DND-41 (cell line): ENCODE measurements at places on chromosomes 16 and 17.
A peak's percentile ranks its signal among the peaks of the same experiment; 100 is the strongest.

DNA sequence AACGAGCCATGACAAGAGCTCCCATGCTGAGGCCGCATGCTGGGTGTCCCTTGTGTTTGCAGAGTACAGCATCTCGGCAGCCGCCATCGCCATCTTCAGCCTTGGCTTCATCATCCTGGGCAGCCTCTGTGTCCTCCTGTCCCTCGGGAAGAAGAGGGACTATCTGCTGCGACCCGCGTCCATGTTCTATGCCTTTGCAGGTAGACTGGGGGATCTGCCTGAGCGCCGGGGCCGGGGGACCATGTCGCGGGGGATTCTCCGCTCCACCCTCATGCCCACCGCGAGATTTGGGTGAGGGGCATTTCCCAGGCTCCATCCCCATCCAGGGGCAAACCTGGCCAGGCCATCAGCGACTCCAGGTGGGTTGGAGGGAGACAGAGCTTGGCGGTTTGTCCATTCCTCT lies 10.7 kb downstream of the CACNG1 start:
- no peak overlapping the region for H3K27ac ChIP-seq
- no peaks in the 10 kb centered on the region for H3K4me1 ChIP-seq
- DNase-seq = no peak
- H3K4me3 ChIP-seq = no peak overlapping the region
- no peaks in the 10 kb centered on the region for H3K36me3 ChIP-seq

DNA sequence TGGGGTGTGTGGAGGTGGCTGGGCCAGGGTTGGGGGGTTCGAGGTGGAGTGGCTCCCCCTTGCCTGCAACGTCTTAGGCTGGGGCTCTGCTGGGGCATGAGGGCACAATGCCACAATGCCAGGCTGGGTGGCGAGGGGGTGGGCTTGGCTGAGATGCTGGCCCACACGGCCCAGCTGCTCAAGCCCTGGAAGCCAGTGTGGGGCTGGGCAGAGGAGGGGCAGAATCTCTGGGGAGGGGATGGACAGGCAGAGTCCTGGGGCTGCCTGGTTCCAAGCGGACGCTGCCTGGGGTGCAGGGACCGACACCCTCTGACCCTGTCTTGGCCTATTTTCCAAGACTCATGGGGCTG lies 37.5 kb upstream of the SSTR5 start:
- no peaks in the 10 kb centered on the region for H3K36me3 ChIP-seq
- no peak overlapping the region for H3K27ac ChIP-seq
- no peaks in the 10 kb centered on the region for H3K4me1 ChIP-seq
- no peak overlapping the region for H3K4me3 ChIP-seq
- no peaks in the 10 kb centered on the region for H3K27me3 ChIP-seq
- no peak for DNase-seq

- H3K36me3 ChIP-seq = no peaks in the 10 kb centered on the region
- no peak for DNase-seq
- H3K4me1 ChIP-seq = no peaks in the 10 kb centered on the region
- H3K27me3 ChIP-seq = peaks cover 6% of the 10 kb centered on the region
- H3K27ac ChIP-seq = no peak overlapping the region
These were observed 8.0 kb upstream of the WFDC1 start for GRCh38 chr16:84286578-84287240.

- H3K27me3 ChIP-seq = no peaks in the 10 kb centered on the region
- H3K4me3 ChIP-seq = no peak overlapping the region
- H3K27ac ChIP-seq = no peak overlapping the region
- peaks cover 7% of the 10 kb centered on the region for H3K4me1 ChIP-seq
- H3K36me3 ChIP-seq = no peaks in the 10 kb centered on the region
These were observed 9.0 kb downstream of the CBFA2T3 start for GRCh38 chr16:88967830-88968588.

- peaks cover 100% of the 10 kb centered on the region for H3K36me3 ChIP-seq
- no peaks in the 10 kb centered on the region for H3K4me1 ChIP-seq
- H3K27me3 ChIP-seq = no peaks in the 10 kb centered on the region
These were observed 38.0 kb downstream of the SF3B3 start for GRCh38 chr16:70561623-70562022.

- H3K4me1 ChIP-seq = peaks cover 25% of the 10 kb centered on the region
- H3K27me3 ChIP-seq = no peaks in the 10 kb centered on the region
- H3K4me3 ChIP-seq = peak overlapping the region; percentile 76
- DNase-seq = peak; percentile 37
- peaks cover 26% of the 10 kb centered on the region for H3K36me3 ChIP-seq
These were observed 674 bp downstream of the C17orf75 start for GRCh38 chr17:32341141-32341856.

DNA sequence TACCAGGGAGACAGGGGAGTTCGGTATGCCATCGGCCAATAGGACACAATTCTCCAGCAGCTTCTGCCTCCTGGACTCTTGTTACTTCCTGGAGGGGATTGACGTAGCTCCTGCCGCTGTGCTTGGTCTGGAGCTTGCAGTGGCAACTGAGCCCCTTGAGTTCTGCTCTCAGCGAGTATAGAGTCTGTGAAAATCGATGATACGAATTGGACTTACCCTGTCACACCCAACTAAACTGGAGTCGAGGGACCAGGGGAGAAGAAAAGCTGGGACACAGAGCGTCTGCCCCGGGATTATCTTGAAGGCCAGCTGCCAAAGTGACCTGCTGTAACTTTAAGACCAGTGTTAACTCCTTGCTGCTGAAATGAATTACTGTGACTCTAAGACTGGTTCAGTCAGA lies 22.2 kb downstream of the SEC14L1 start:
- peaks cover 6% of the 10 kb centered on the region; the same call in 1 of the 2 replicates for H3K36me3 ChIP-seq
- H3K4me3 ChIP-seq = no peak overlapping the region
- no peaks in the 10 kb centered on the region for H3K4me1 ChIP-seq
- DNase-seq = no peak
- H3K27ac ChIP-seq = no peak overlapping the region

DNA sequence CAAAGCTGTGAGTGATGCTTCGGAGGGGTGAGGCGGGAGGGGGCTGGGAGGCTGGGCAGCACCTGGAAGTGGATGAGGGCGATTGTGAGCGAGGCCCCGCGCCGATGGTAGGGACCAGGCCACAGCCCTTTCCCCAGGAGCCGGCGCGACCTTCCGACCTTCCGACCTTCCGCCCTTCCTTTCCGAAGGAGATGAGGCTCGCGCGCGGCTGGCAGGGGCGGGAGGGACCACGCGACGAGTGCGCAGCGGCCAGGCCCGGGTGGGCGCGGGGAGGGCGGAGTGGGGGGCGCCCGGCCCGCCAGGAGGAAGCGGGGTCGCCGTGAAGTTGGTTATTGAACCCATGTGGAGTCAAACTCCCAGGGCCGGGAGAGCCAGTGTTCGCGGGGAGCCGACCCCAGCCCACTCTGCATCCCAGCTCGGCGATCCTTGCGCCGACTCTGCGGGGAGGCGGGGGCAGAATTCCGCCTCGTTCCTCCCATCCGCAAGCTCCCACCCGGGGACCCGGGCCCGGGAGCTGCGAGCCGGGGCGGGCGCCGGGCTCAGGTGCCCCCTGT lies 56.6 kb downstream of the RAP1GAP2 start:
- H3K36me3 ChIP-seq = no peaks in the 10 kb centered on the region
- peaks cover 62% of the 10 kb centered on the region for H3K27me3 ChIP-seq
- no peak overlapping the region for H3K4me3 ChIP-seq
- no peak overlapping the region for H3K27ac ChIP-seq

- H3K36me3 ChIP-seq = no peaks in the 10 kb centered on the region
- H3K27me3 ChIP-seq = peaks cover 4% of the 10 kb centered on the region
- no peaks in the 10 kb centered on the region for H3K4me1 ChIP-seq
- H3K27ac ChIP-seq = no peak overlapping the region
- H3K4me3 ChIP-seq = no peak overlapping the region
These were observed 114.5 kb downstream of the OR1D5 start for GRCh38 chr17:2948721-2949468.

GRCh38 chr17:32485261-32486110 lies 1.3 kb upstream of the CDK5R1 start:
- peak overlapping the region; percentile 70; the same call in 1 of the 2 replicates for H3K4me3 ChIP-seq
- H3K4me1 ChIP-seq = peaks cover 28% of the 10 kb centered on the region
- H3K36me3 ChIP-seq = peaks cover 48% of the 10 kb centered on the region
- DNase-seq = no peak
- no peak overlapping the region for H3K27ac ChIP-seq
- H3K27me3 ChIP-seq = no peaks in the 10 kb centered on the region

- H3K27ac ChIP-seq = peak overlapping the region; percentile 45; the same call in 1 of the 2 replicates
- no peaks in the 10 kb centered on the region for H3K36me3 ChIP-seq
- DNase-seq = peak; percentile 20
- peaks cover 16% of the 10 kb centered on the region for H3K4me1 ChIP-seq
These were observed 194.1 kb upstream of the GSE1 start for GRCh38 chr16:85418978-85419491.

GRCh38 chr17:69900829-69901228 lies 174.2 kb upstream of the KCNJ16 start:
- no peaks in the 10 kb centered on the region for H3K36me3 ChIP-seq
- H3K27me3 ChIP-seq = no peaks in the 10 kb centered on the region
- no peak overlapping the region for H3K4me3 ChIP-seq
- no peaks in the 10 kb centered on the region for H3K4me1 ChIP-seq
- DNase-seq = no peak

DNA sequence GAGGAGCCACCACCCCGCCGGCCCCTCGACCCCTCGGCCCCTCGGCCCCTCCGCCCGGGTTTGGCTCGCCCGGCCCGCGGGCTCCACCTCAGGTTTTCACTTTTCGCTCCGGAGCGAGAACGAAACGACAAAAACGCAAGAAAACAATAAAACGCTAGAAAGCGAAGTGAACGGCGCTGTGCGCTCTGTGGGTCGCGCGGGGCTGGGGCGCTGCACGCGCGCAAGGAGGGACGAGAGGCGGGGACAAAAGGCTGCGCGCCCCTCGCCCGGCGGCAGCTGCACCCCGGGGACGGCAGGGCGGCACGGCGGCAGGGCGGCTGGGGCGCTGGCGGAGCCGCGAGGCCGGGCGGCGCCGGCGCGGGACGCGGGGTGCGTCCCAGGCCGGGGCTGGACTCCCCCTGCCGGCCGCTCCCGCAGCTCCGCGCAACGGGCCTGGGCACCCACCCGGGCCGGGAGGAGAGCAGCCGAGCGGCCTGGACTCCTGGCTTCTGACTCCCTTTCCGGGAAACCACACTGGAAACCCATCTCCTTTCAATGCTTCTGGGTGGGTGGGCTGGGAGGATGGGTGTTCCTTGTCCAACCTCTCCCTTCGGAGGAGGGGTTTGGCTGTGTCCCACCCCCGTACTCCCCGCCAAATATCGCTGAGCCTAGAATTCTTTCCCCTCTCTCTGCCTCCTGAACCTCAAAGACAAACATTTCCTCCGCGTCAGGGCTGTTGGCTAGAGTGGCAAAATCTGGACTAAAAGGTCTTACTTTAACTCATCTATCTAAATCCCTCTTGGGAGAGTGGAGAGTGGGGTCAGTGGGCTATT lies 9.9 kb downstream of the TBX2 start:
- no peaks in the 10 kb centered on the region for H3K36me3 ChIP-seq
- H3K4me3 ChIP-seq = no peak overlapping the region
- DNase-seq = no peak
- H3K27me3 ChIP-seq = peaks cover 33% of the 10 kb centered on the region

- H3K36me3 ChIP-seq = no peaks in the 10 kb centered on the region
- DNase-seq = no peak
- H3K4me1 ChIP-seq = peaks cover 25% of the 10 kb centered on the region
- H3K4me3 ChIP-seq = no peak overlapping the region
- no peaks in the 10 kb centered on the region for H3K27me3 ChIP-seq
- H3K27ac ChIP-seq = no peak overlapping the region
These were observed 3.4 kb downstream of the SLC16A5 start for GRCh38 chr17:75090871-75091854.
